ENCODE measurements at places on chromosomes 1 and 21. TPM values are rescaled to one million over a fixed set of nuclear protein-coding genes. Genes with fewer than 3 reads are reported as not detected.

EFNA1 gene
- total RNA-seq = 33.3 TPM

NR0B2 gene
- 4.5 TPM for total RNA-seq

ANGPTL1 gene
- 19.0 TPM for total RNA-seq

DNA sequence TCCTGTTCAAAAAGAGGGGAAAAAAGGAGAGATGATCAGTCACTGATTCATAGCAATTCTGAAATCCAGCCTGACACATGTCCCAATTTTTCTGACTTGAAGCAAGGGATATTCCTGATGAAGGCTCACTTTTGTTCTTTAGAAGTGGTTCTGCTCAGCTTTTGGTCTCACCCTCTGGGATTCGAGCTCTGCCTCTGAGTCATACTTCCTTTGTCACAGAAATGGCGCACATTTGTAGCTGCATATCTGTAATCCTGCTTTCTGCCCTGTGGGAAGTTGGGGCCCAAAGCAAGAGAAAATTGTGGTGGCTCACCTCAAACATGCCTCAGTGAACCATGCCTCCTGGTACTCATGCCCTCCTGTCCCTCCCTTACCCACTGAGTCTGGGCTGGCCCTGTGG lies 22.3 kb upstream of the FAM78B start:
- DNase-seq = no peak

DNA sequence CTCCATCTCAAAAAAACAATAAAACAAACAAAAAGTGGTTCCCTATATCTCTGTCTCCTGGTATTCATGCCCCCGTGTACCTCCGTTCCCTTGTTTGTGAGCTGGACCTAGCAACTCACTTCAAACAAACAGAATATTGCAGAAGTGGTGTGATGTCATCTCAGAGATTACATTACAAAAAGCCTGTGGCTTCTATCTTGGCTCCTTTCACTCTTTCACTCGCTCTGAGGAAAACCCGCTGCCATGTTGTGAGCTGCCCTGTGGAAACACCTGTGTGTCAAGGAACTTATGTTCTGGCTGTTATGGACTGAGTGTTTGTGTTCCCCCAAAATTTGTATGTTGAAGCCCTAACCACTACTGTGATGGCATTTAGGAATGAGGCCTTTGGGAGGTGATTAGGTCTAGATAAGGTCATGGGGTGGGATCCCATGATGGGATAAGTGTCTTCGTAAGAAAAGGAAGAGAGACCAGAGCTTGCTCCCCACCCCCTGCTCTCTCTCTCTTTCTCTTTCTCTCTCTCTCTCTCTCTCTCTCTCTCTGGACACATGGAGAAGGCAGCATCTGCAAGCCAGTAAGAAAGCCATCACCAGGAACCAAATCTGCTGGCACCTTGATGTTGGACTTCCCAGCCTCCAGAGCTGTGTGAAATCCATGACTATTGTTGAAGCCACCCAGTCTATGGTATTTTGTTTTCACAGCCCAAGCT lies 7.4 kb upstream of the HYI start:
- no peak for DNase-seq

- DNase-seq = no peak
Measured at GRCh38 chr1:7389906-7390603, 381.0 kb upstream of the VAMP3 start.

Data from left cardiac atrium (tissue), 4 donors.